T-helper 2 cell (primary cell): ENCODE measurements at places on chromosomes 7 and 10.
A peak's percentile ranks its signal among the peaks of the same experiment; 100 is the strongest.

GRCh38 chr7:83162402-83163256 lies at the start of gene PCLO:
PCLO (minus strand) TSS chr7:83162884; CDS start chr7:83162592, 292 bp downstream.
- DNase-seq, result peak; percentile 73

DNA sequence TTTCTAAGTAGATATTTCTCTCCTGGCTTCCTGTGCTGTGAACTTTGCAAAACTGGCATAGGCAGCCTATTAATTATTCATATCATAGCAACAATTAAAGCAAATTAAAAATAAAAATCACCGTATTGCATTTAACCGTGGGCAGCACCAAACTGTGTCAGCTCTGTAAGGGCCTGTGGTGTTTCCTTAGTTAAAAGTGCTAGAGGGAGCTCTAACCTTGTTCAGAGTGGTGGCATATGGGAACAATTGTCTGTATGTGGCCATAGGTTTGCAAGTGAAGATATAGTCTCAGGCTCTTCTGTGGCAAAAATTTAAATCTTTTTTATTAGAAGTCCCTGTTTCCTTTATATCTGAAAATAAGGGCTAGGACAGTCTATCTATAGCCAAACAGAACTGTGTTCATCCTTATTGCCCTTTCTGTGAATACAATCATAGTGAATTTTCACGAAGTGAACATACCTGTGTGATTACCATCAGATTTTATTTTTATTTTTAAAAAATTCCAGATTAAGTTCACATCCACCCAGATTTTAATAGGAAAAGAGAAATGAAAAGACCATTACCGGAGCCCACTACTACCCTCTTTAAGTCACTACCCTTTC lies 92.6 kb downstream of the POLL start:
- DNase-seq, result no peak

DNA sequence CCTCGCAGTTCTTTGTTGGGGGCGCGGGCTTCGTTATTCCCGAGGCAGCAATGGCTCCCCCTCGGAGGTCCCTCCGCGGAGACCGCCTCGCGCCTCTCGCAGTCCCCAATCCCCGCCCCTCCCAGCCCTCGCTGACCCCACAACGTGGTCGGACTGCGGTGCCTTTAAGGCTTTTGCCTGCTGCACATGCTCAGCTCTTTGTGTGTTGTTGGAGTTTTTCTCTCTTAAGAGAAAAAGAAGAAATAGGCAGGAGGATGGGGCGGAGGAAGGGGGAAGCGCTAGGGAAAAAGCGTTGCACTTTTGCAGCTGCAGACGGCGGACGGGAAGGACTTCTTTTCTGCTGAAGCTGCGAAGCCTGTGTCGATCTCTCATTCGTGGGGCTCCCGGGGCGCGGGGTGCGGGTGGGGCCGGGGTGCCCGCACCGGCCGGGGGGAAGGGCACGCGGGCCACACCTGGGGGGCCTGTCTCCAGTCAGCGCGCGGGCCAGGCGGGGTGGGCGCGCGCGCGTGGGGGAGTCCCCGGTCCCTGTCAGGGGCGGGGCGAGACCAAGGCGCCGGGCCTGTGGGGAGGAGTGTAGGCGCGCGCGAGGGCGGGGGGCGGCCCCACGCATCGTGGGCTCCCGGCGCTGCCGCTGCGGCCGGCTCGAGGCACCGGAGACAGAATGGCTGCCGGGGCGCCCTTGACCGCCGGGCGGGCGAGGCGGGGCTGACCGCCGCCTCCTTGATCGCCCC lies 445 bp upstream of the ATRNL1 start:
- DNase-seq, result no peak

- no peak for DNase-seq
Measured at GRCh38 chr7:75971309-75971960, 23.0 kb downstream of the TMEM120A start.

DNA sequence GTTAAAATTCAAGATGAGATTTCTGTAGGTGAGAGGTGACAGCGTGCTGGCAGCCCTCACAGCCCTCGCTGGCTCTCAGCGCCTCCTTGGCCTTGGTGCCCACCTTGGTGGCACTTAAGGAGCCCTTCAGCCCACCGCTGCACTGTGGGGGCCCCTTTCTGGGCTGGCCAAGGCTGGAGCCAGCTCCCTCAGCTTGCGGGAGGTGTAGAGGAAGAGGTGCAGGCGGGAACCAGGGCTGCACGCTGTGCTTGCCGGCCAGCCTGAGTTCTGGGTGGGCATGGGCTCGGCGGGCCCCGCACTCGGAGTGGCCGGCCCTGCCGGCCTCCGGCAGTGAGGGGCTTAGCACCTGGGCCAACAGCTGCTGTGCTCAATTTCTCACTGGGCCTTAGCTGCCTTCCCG lies 320.0 kb upstream of the VWC2 start:
- DNase-seq, result no peak
